Uterus (tissue), 4 donors: ENCODE measurements at places on chromosomes 4 and X.

GRCh38 chr4:156560701-156561100 lies 410.9 kb downstream of the PDGFC start:
- DNase-seq = no peak

GRCh38 chr4:150063128-150063527 lies 15.1 kb upstream of the DCLK2 start:
- no peak for DNase-seq

GRCh38 chr4:16887887-16888286 lies 10.6 kb downstream of the LDB2 start:
- no peak for DNase-seq

- peak; percentile 28 for DNase-seq
Observed at GRCh38 chrX:74923942-74924448, 1.3 kb downstream of the NEXMIF start.

GRCh38 chr4:6028168-6028567 lies 9.9 kb upstream of the C4orf50 start:
- DNase-seq = no peak
